Liver (tissue), 10 donors: ENCODE measurements at places on chromosomes 3 and 15.
A peak's percentile ranks its signal among the peaks of the same experiment; 100 is the strongest.

GRCh38 chr3:60932643-60933042 lies 318.6 kb downstream of the FHIT start:
- no peaks in the 10 kb centered on the region for H3K4me1 ChIP-seq
- no peak for DNase-seq
- no peaks in the 10 kb centered on the region for H3K36me3 ChIP-seq
- H3K4me3 ChIP-seq, result no peak overlapping the region
- H3K27ac ChIP-seq, result no peak overlapping the region
- no peaks in the 10 kb centered on the region for H3K27me3 ChIP-seq

DNA sequence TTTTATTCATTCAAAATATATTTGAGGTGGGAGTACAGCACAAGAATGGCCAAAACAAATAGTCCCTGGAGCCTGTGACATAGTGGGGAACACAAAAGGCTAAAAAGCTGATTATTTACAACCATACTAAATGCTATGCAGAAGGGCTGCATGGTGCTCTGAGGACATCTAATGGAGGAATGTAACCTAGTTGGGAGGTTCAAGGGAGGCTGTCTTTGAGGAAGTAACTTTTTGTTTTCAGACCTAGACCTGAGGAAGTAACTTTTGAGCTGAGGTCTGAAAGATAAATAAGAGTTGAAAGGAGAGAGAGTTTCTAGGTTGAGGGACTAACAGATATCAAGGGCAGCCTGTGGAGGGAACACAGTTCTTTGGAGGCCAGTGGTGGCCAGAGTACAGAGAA lies 34.8 kb upstream of the RASA2 start:
- H3K27ac ChIP-seq, result no peak overlapping the region
- no peaks in the 10 kb centered on the region for H3K36me3 ChIP-seq

DNA sequence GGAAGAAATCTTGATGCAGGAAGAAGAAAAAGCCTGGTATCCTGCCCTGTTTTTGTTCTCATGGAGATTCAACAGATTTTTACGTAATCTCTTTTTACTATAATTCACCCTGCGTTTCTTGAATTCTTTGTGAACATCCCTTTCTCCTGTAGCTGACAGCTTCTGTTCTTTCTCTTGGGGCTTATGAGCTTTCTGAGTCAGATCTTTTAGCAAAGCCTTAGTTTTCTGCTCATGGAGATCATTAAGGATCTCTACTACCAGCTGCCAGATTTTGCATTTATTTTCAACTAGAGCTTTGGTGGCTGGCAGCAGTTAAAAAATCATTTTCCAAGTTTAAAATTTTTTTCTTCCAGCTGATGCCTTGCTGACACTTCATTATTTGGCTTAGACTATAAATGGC lies 51.6 kb downstream of the MOBP start:
- H3K4me3 ChIP-seq, result no peak overlapping the region
- no peaks in the 10 kb centered on the region for H3K36me3 ChIP-seq
- no peaks in the 10 kb centered on the region for H3K4me1 ChIP-seq

GRCh38 chr3:13009132-13009945 lies 63.9 kb downstream of the IQSEC1 start:
- H3K36me3 ChIP-seq, result no peaks in the 10 kb centered on the region
- no peaks in the 10 kb centered on the region for H3K4me1 ChIP-seq
- H3K27ac ChIP-seq, result peak overlapping the region; percentile 57
- no peak for DNase-seq

GRCh38 chr3:149460117-149460516 lies 14.4 kb upstream of the TM4SF4 start:
- H3K27me3 ChIP-seq, result no peaks in the 10 kb centered on the region
- H3K4me1 ChIP-seq, result no peaks in the 10 kb centered on the region
- H3K4me3 ChIP-seq, result no peak overlapping the region
- H3K36me3 ChIP-seq, result no peaks in the 10 kb centered on the region
- no peak for DNase-seq
- H3K27ac ChIP-seq, result no peak overlapping the region

DNA sequence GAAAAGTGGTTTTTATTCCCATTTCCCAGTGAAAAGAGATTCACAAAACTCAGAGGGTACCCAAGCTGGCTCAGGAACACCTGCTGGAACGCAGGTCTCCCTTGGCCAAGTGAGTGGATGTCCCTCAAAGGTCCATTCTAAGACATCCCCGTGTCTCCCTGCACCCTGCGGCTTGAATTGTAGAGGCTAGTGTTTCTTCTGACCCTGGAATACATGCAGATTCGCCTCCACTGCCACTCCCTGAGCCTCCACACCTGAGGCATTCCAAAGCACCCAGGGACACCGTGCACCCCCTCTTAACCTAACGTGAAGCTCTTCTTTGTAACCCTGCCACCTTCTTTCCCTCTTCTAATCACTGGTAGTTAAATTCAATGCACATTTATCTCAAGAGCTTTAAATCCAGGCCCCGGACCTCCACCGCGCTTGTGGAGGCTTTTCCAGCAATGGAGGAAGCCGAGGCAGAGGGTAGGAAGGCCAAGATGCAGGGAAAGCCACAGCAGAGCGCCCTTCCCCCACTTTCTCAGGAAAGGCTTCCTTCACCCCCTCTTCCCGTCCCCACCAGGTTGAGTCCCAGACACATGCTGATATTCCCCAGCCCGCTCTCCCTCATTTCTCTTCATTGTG lies 590 bp upstream of the ITGA11 start:
- no peak overlapping the region for H3K27ac ChIP-seq
- H3K4me3 ChIP-seq, result no peak overlapping the region
- H3K4me1 ChIP-seq, result peaks cover 13% of the 10 kb centered on the region
- DNase-seq, result peak; percentile 21
- no peaks in the 10 kb centered on the region for H3K36me3 ChIP-seq

- H3K27ac ChIP-seq, result no peak overlapping the region
- DNase-seq, result no peak
- H3K4me1 ChIP-seq, result no peaks in the 10 kb centered on the region
Observed at GRCh38 chr3:157414861-157415260, 21.8 kb upstream of the PTX3 start.

DNA sequence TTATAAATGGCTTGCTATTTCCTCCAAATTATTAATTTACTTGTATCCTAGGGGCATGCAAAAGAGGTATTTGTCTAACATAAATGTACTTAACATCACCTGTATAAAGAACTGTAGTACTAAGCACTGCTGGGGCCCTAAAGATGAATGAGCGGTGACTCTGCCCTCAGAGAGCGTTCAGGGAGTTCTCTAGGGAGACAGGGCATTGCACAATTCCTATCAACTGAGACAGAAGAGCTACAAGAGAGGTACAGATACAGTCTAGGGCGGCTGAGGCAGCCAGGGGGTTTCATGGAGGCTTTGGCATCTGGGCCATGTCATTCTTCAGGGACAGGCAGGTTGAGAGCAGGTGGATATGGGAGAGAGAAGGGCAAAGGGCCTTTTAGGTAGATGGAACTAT lies 39.9 kb upstream of the PARL start:
- peaks cover 2% of the 10 kb centered on the region for H3K36me3 ChIP-seq
- H3K4me1 ChIP-seq, result peaks cover 7% of the 10 kb centered on the region
- no peak overlapping the region for H3K27ac ChIP-seq
